Cardiac ventricle fibroblast (primary cell): ENCODE measurements at places on chromosomes 6 and 20. TPM values are rescaled to one million over a fixed set of nuclear protein-coding genes. Genes with fewer than 3 reads are reported as not detected.

The DOK5 gene
- 12.3 and 15.8 TPM in 2 replicates for total RNA-seq

The GPX5 gene
- not detected in 2 replicates for total RNA-seq

The RAB32 gene
- total RNA-seq = 28.5 and 34.8 TPM in 2 replicates

The FOXO3 gene
- 70.9 and 75.0 TPM in 2 replicates for total RNA-seq

The NRSN1 gene
- not detected in 2 replicates for total RNA-seq

The TREML2 gene
- not detected in 2 replicates for total RNA-seq

The SPATS1 gene
- total RNA-seq = not detected in 2 replicates

The DCDC2 gene
- total RNA-seq = not detected in 2 replicates

The TGM3 gene
- not detected in 2 replicates for total RNA-seq

The EPPIN gene
- not detected in 2 replicates for total RNA-seq

The NUDT3 gene
- total RNA-seq = 16.7 TPM in 2 replicates

The SNX9 gene
- total RNA-seq = 74.4 and 84.1 TPM in 2 replicates

The LAMA2 gene
- 550 and 573 TPM in 2 replicates for total RNA-seq

The TSBP1 gene
- not detected in 2 replicates for total RNA-seq

The FAM83C gene
- total RNA-seq = not detected in 2 replicates

The FAM209B gene
- total RNA-seq = not detected in 2 replicates

The C2 gene
- total RNA-seq = 10.4 and 16.9 TPM in 2 replicates

The ADGRF1 gene
- total RNA-seq = not detected in 2 replicates

The CYP24A1 gene
- total RNA-seq = not detected in 2 replicates

The RFX6 gene
- not detected in 2 replicates for total RNA-seq

The KCNK16 gene
- total RNA-seq = not detected in 2 replicates

The TMEM239 gene
- not detected in 2 replicates for total RNA-seq

The NDUFAF5 gene
- total RNA-seq = 6.5 and 8.8 TPM in 2 replicates
